ENCODE measurements at places on chromosomes 3 and 15.

DNA sequence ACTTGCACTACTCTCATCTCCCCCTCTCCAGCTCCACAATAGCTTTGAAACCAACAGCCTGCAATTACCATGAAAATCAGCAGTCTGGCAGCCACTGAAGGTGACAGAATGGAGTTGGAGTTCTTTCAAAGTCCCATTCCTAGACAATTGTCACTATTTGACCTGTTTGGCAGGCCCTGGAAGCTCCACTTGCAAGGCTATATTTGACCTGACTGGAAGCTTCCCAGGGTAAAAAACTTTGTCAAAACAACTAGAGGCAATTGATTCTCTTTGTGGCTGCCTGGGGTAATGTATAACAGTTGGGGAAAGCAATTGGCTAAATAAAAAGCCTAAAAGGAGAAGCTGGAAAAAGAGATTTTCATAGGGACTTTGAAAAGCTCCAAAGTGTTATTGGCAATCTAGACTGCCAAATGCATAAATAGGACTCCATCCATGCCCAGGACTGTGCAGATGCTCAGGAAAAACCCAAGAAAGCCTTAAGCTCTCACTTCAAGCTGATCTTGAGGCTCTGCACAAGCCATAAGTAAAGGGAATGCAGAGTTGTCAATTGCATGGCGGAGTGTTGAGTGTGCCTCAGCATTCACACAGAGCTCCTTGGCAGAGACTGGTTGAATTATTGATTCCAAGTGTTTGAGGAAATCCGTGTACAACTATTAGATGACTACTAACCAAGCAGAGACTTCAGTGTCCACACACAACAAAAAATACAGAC is 18.3 kb downstream of the GREM1 start:
- no peak for DNase-seq

DNA sequence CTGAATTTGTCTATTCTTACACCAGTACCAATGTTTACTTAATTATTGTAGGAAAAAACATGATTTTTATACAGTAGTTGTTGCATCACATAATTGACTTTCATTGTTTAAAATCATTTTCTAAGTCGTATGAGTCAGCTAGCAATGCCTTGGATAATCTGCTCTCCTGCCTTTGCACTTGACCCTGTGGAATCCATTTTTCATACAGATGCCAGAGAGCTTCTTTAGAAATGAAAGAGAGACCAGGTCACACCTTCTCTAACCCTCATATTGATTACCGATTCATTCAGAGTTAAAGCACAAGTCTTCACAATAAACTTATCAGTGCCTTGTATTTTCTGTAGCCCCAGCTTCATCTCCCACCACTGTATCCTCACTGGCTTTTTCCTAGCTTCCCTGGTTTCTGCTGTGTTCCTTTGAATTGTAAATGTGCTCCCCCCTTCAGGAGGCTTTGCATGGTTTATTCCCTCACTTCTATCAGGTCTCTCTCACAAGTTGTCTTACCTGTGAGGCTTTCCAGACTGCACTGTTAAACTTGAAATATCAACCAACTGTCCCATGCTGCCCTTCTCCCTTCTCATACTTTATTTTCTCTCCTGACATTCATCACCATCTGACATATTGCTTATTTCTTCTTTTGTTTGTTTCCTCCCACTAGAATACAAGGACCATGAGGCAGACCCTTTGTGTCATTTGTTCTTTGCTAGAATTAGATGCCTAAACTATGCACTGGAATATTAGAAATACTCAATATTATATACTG is 662.0 kb upstream of the GBE1 start:
- DNase-seq: no peak

GRCh38 chr3:11517601-11518000 is 126.1 kb downstream of the VGLL4 start:
- DNase-seq: no peak

- DNase-seq: no peak
These were observed 164.4 kb upstream of the TOPAZ1 start for GRCh38 chr3:44077267-44077666.

DNA sequence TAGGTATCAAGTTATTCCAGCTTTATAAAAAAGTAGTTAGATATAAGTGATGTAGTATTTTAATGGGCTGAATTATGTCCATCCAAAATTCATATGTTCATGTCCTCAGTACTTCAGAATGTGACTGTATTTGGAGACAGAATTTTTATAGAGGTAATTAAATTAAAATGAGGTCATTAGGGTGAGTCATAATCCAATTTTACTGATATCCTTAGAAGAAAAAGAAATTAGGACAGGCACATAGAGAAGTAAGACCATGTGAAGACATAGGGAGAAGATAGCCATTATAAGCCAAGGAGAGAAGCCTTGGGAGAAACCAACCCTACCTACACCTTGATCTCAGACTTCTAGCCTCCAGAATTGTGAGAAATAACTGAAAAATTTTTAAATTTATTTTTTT is 30.3 kb downstream of the RAP2B start:
- DNase-seq: no peak

GRCh38 chr3:30553641-30554316 is 52.6 kb upstream of the TGFBR2 start:
- no peak for DNase-seq

DNA sequence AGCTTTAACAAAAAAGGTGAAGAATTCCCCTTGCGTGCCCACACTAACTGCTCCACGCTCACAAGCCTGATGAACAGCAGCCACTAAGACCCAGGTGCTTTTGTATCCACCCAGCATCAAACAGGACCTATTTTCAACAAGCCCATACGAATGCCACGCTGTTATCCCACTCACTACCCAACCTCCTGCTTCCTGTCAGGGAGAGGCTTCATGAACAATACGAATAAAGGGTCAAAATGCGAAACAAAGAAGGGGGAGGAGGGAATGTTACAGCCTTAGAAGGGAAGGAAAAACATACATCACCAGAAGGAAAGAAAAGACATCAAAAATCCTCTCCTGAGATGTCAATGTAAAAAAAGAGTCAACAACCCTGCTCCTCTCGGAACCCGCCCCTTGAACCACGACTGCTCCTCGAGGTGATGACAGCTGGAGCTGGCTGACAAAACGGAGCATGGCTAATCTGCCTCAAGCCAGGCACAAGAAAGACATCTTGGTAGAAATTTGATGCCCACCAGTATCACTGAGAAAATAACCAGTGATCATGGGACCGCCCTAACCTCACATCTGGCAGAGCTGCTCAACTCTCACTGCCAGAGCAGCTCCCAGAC is 9.7 kb downstream of the ERC2 start:
- no peak for DNase-seq

DNA sequence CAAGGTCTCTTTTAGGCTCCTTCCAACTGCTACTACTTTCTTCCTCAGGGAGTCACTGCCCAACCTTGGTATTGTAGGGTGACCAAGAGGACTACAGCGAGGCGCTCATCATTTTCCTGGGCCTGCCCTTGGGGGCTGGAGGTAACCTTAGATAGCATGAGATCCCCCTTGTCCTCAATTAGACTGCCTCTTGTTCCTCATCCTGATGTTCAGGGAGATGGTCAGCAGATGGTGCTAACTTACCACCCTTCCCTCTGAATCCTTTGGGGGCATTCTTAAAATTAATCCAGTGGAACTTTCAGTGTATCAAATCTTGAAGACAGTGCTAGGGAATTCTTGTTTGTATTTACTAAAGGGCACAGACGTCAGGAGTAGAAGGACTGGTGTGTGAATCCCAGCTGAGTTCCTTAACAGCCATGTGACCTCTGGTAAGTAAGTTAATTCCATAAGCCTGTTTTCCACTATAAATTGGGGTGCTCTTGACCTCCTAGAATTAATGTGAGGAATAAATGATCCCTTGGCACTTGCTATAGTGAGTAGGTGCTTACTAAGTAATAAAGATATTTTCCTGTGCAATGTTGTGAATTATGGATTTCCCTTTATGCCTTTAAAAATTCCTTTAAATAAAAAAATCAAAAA is 4.1 kb upstream of the CLPX start:
- DNase-seq: no peak

GRCh38 chr15:63456258-63456657 is 48.1 kb upstream of the USP3 start:
- DNase-seq: no peak

GRCh38 chr3:108835101-108835500 is 12.5 kb downstream of the TRAT1 start:
- DNase-seq: no peak

DNA sequence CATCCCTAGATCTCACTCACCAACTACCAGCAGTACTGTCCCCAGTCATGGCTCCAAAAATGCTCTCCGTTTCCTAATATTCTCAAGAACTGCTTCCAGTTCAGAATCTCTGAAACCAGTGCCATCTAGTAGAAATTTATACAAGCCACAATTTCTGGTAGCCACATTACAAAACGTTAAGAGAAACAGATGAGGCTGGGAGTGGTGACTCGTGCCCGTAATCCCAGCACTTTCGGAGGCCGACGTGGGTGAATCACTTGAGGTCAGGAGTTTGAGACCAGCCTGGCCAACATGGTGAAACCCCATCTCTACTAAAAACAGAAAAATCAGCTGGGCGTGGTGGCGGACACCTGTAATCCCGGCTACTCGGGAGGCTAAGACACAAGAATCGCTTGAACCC is 78.4 kb upstream of the RAD18 start:
- DNase-seq: no peak

DNA sequence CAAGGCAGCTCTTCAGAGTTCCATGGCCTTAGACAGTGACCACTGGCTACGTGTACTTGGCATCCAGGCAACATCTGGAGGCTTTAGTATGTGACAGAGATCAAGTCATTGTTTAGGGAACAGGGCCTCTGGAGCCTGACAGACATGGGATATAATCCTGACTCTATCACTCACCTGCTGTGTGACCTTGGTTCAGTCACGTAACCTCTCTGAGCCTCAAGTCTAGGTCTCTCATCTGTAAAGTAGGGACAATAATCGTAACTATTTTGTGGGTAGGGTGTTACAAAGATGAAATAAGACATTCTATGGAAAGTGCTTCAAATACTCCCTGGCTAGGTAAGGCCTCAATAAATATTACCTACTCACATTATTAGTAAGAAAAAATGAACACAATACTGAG is 114.2 kb downstream of the SMAD6 start:
- DNase-seq: no peak

GRCh38 chr15:91866971-91867372 is 13.5 kb downstream of the SLCO3A1 start:
- peak; percentile 25 for DNase-seq

- peak; percentile 93 for DNase-seq
These were observed at the start of gene TUSC2 for GRCh38 chr3:50327943-50328691. Gene TUSC2, minus strand, starts transcription at chr3:50328223. Its CDS starts 124 bp downstream, at chr3:50328099.

- DNase-seq: no peak
These were observed 105.0 kb upstream of the GAP43 start for GRCh38 chr3:115518100-115518852.

DNA sequence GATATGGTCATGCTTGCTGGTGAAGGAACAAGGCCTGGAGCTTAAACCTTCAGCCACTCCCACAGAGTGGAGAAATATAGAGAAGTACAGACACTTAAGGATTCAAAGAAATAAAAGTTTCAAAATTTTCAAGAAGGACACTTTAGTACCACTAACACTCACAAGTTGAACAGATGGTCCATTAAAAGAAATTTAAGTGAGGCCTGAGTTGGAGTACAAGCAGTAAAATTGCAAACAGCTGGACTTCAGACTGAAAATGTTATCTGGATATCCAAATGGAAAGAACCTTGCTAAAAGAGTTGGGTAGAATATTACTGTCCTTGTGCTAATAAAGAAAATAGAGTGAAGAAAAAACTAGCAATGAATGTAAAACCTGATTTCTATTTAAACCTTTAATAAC is 397.1 kb upstream of the KCNMB2 start:
- DNase-seq: no peak

- DNase-seq: no peak
These were observed 95.5 kb downstream of the CBLB start for GRCh38 chr3:105773291-105773690.

- DNase-seq: no peak
These were observed 7.3 kb upstream of the FURIN start for GRCh38 chr15:90860942-90861675.

GRCh38 chr3:172582712-172583111 is 59.5 kb upstream of the TNFSF10 start:
- DNase-seq: no peak

DNA sequence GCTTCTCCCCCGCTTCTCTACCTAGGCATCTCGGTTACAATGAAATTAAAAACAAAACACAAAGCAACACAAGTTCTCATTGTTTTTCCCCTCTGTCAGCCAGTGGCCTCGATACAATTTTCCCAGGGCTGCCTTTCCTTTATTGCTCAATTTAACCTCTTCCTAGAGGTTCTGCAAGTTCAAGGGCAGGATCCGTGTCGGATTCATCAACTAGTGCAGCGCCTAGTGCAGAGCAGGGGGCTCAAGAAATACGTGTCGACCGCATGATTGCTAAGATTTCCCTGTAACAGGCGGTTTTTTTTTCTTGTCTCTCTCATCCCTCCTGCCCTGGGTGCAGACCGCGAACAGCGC is 1.4 kb upstream of the BHLHE40 start:
- DNase-seq: no peak

GRCh38 chr3:124759666-124760401 is 29.6 kb downstream of the UMPS start:
- DNase-seq: no peak

- DNase-seq: no peak
These were observed 24.2 kb downstream of the KATNBL1 start for GRCh38 chr15:34185666-34186065.

DNA sequence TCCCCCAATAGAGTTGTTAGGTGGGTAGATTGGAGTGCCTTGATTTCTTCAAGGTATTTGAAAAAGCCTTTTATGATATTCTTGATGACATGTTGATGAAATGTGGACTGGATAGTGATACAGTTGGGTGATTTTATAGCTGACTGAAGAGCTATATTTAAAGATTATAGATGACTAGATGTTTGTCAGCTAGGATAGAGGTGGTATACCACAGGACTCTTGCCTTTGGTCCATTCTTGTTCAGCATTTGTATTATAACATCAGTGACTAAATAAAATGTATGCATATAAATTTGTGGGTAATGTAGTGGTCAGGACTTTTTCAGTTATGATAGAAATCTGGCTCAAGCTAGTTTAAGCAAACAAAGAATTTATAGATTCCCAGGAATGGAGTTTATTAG is 143.9 kb downstream of the ZNF609 start:
- no peak for DNase-seq

- DNase-seq: no peak
These were observed 34.4 kb downstream of the PAQR9 start for GRCh38 chr3:142929109-142929508.

- DNase-seq: no peak
These were observed 36.4 kb upstream of the MYZAP start for GRCh38 chr15:57555270-57555669.

Data from amygdala (tissue), 56 donors.